ENCODE measurements at places on chromosomes 4 and X.

- H3K27ac ChIP-seq = no peak overlapping the region
- no peaks in the 10 kb centered on the region for H3K36me3 ChIP-seq
- H3K4me1 ChIP-seq = peaks cover 2% of the 10 kb centered on the region
These were observed 27.3 kb upstream of the ACSL4 start for GRCh38 chrX:109760209-109760921.

- peaks cover 6% of the 10 kb centered on the region for H3K27me3 ChIP-seq
- peak overlapping the region; percentile 99 for H3K4me3 ChIP-seq
- no peaks in the 10 kb centered on the region for H3K36me3 ChIP-seq
These were observed 569 bp downstream of the ARFIP1 start for GRCh38 chr4:152780267-152780778.

- no peaks in the 10 kb centered on the region for H3K36me3 ChIP-seq
- H3K4me1 ChIP-seq = no peaks in the 10 kb centered on the region
- no peaks in the 10 kb centered on the region for H3K27me3 ChIP-seq
These were observed 52.0 kb upstream of the WDR17 start for GRCh38 chr4:176013476-176014247.

DNA sequence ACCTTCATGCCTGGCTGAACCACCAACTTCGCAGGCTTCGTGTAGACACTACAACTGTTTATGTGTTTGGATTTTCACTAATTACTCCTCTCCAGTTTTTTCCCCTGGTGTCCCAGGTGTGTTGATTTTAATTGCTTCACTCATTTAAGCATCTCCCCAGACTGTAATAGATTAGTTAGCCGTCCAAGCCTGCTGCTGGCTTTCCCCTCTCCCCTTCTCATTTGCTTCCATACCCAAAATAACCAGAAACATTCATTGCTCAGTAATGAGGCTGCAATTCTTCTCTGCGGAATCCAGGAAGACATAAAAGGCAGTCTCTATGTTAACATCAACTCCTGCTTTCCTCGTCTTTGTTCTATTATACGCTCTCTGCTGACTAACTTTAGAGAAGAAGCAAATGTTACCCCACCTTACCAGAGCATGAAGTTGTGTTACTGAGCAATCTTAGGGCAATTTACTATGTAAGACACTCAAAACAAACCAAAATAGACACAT, 37.9 kb upstream of the SCRG1 start:
- H3K4me3 ChIP-seq = no peak overlapping the region
- no peak for DNase-seq
- H3K36me3 ChIP-seq = no peaks in the 10 kb centered on the region
- no peak overlapping the region for H3K27ac ChIP-seq
- H3K4me1 ChIP-seq = peaks cover 6% of the 10 kb centered on the region

- H3K27ac ChIP-seq = no peak overlapping the region
- H3K4me3 ChIP-seq = no peak overlapping the region
- no peaks in the 10 kb centered on the region for H3K36me3 ChIP-seq
- no peak for DNase-seq
- H3K27me3 ChIP-seq = no peaks in the 10 kb centered on the region
- no peaks in the 10 kb centered on the region for H3K4me1 ChIP-seq
These were observed 371.8 kb upstream of the NR3C2 start for GRCh38 chr4:148814030-148814429.

- H3K4me3 ChIP-seq = no peak overlapping the region
- peaks cover 7% of the 10 kb centered on the region for H3K36me3 ChIP-seq
- no peaks in the 10 kb centered on the region for H3K4me1 ChIP-seq
These were observed 20.4 kb downstream of the SPCS3 start for GRCh38 chr4:176339936-176340761.

DNA sequence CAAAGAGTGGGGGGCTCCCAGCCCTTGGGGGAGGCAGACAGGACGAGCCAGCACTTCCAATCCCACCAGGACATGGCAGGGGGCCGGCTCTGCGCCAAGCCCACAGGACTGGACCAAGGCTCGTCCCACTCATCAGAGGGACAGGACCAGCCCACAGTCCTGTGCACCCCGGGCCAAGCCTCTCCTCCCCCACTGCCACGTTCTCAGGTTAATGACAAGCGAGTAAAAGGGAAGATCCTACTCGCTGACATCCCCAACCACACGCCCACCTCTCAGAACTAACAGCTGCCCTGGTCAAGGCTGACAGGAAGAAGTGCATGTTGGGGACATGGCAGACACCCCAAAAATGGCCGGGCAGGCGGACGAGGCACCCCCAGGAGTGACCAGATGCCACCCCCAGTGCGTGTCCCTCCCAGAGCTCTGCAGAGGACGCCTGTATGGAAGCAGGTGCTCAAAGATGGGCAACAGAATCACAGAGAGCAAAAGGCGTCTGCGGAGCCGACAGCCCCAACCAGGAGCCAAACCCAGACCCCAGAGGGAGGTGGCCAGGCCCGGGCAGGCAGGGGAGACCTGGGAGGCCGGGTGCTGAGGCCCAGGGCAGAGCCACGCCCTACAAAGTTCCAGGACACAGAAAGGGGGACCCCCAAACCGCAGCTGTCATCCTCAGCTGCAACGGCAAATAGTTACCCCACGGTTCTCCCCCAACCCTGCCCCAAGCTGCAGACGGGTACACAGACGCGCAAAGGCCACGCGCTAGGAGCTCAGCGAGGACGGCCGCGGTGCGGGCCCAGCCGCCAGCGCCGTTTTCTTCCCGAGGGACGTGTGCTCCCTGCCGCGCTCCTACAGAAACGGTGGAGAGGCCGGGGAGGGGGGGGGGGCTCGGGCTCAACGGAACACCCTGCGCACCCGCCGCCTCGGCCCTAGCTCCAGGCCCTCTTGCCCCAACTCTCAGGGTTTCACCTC, 1.7 kb downstream of the CTBP1 start:
- H3K4me3 ChIP-seq = peak overlapping the region; percentile 96
- peaks cover 31% of the 10 kb centered on the region for H3K27me3 ChIP-seq
- H3K36me3 ChIP-seq = peaks cover 8% of the 10 kb centered on the region
- H3K4me1 ChIP-seq = peaks cover 44% of the 10 kb centered on the region

DNA sequence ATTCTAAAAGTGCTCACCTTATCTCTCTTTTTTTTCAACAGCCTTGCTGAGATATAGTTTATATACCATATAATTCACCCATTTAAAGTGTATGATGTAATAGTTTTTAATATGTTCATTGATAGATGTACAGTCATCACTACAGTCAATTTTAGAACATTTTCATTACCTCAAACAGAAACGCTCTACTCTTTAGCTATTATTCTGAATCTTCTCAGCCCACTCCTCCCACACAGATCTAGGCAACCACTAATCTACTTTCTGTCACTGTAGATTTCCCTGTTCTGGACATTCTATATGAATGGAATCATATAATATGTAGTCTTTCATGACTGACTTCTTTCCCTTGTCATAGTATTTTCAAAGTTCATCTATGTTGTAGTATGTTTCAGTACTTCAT, 22.6 kb downstream of the MND1 start:
- no peak for DNase-seq
- H3K27me3 ChIP-seq = no peaks in the 10 kb centered on the region
- H3K36me3 ChIP-seq = peaks cover 6% of the 10 kb centered on the region
- peaks cover 3% of the 10 kb centered on the region for H3K4me1 ChIP-seq

DNA sequence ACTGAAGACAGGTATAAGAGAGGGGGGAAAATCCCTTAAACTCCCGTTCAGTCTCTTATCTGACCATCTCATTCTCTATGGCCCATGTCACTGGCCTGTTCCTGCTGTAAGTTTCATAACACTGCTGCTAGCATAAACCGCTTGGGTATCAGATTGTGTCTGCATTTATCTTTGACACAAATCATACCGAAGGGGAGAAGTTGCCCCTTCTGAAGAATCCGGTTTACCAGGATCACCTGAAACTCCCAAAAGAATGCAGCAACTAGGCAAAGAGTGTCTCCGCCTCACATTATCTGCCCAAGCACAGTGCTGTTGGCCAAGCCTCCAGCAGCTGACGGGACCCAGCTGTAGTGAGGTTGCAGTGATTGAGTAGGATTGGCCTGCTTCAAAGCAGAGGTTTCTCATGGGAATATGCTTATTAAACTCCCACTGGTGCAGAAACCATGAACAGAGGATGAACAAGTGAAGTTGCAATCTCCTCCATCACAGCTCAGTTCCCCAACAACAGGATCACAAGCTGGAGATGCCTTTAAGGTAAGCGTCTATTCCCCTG, 71.3 kb upstream of the PUDP start:
- no peaks in the 10 kb centered on the region for H3K27me3 ChIP-seq
- peak overlapping the region; percentile 87 for H3K27ac ChIP-seq
- H3K4me1 ChIP-seq = peaks cover 34% of the 10 kb centered on the region
- peak overlapping the region; percentile 43 for H3K4me3 ChIP-seq

DNA sequence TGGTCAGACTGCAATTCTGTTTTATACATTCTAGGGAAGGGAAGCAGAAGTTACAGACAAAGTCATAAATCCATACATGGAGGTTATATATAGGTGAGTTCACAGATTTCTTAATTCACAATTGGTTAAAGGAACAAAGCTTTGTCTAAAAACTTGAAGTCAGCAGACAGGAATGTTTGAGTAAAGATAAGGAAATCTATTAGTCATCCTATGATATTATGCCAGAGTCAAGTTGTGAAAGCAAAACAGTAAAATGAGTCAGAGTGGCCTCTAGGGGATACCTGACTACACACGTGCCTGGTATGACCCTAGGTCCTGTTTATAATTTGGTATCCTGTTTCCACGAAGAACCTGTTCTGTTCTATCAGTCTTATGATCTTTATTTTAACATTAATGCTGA, 31.5 kb downstream of the ACTRT1 start:
- no peak for DNase-seq
- no peak overlapping the region for H3K27ac ChIP-seq
- peaks cover under 1% of the 10 kb centered on the region for H3K36me3 ChIP-seq
- H3K4me3 ChIP-seq = no peak overlapping the region
- H3K4me1 ChIP-seq = no peaks in the 10 kb centered on the region
- H3K27me3 ChIP-seq = no peaks in the 10 kb centered on the region

GRCh38 chr4:1771555-1772305, 21.4 kb upstream of the FGFR3 start:
- H3K36me3 ChIP-seq = no peaks in the 10 kb centered on the region
- no peak overlapping the region for H3K4me3 ChIP-seq
- peaks cover 1% of the 10 kb centered on the region for H3K27me3 ChIP-seq
- no peak overlapping the region for H3K27ac ChIP-seq

- peaks cover 16% of the 10 kb centered on the region for H3K4me1 ChIP-seq
- no peak for DNase-seq
- no peak overlapping the region for H3K4me3 ChIP-seq
- no peaks in the 10 kb centered on the region for H3K27me3 ChIP-seq
- no peak overlapping the region for H3K27ac ChIP-seq
These were observed 84.8 kb downstream of the PAK3 start for GRCh38 chrX:111180750-111181240.

- no peak for DNase-seq
- peaks cover 29% of the 10 kb centered on the region for H3K27me3 ChIP-seq
- peak overlapping the region; percentile 99 for H3K27ac ChIP-seq
- no peaks in the 10 kb centered on the region for H3K36me3 ChIP-seq
These were observed 1.2 kb upstream of the TMSB4X start for GRCh38 chrX:12973561-12974304.

DNA sequence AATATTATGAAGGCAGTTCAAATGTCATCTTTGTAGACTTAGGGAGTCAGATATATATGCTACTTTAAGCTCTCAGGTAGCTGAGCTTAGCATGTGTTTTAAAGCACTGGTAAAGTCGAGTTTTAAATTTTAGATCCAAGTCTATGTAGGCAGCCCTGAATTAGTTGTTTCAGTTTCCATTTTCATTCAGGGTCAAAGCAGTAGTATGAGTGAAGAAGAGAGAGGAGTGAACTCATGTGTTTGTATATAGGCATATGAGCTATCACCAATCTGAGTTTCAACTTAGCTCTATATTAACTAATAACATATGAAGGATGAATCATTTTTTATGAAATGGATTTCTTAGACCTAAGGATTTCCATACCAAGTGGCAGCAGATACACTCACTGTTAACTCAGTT, 1353.4 kb downstream of the FSTL5 start:
- no peak overlapping the region for H3K4me3 ChIP-seq
- no peaks in the 10 kb centered on the region for H3K27me3 ChIP-seq
- H3K27ac ChIP-seq = no peak overlapping the region
- H3K4me1 ChIP-seq = no peaks in the 10 kb centered on the region

DNA sequence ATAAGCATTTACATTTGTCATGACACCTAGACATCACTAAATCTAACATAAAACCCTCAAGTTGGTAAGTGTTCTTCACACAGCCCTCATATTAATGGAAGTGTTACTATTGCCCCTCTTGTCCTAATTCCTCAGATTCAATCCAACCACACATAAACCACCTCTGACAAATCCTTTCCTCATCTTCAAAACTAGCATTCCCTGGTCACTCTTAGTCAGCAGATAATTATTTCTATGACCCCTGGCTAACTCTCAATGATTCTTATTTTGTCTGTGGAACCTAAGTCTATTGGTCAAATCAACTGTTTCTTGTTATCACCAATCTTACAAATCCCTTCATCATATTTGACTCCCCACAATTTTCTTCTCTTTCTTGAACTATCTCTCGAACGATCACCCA, 168.6 kb downstream of the PPP3CA start:
- H3K36me3 ChIP-seq = peaks cover 14% of the 10 kb centered on the region

DNA sequence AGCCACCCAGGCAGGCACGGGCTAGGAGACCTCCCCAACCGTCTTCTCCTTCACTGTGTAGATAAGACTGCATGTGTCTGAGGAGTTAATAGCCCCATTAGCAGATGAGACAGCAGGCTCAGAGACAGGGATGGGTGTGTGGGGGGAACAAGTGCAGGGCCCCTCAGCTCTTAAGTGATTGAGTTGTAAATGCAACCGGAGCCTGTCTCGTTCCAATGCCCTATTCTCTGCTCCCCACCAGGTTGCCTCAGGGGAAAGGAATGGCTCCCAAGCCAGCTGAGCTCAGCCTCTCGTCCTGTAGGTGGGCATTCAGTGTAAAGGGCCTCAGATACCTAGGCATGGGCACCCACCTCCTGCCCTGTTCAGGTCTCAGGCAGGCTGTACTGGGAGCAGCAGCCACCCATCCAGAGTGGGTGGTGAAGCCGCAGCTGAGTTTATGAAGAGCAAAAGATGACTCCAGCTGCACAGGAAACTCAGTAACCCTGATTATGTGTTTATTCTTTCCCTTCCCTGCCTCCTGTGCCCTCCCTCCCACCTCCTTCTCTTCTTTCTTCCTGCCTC, 87.3 kb downstream of the PJA1 start:
- no peak overlapping the region for H3K4me3 ChIP-seq
- DNase-seq = no peak
- peaks cover 2% of the 10 kb centered on the region for H3K4me1 ChIP-seq

GRCh38 chr4:151679231-151679630, 81.6 kb downstream of the GATB start:
- peaks cover 33% of the 10 kb centered on the region for H3K4me1 ChIP-seq
- H3K27me3 ChIP-seq = no peaks in the 10 kb centered on the region
- DNase-seq = no peak
- H3K27ac ChIP-seq = no peak overlapping the region

DNA sequence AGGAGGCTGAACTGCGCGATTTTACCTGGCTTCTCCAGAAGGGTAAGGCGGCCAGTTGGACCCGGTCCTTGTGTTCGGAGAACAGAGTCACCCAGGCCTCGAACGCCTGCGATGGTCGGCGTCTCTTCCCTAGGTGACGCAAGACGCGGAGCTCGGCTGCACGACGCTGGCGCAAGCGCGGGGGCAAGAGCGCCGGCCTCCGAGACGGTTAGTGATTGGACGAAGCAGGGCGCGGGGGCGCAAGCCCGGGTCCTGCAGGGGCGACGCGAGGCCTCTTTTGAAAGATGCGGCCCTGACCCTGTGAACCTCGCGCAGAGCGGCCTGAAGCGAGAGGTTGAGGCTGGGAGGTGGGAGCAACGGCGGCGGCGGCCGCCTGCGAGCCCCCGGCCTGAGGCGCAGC, 428 bp downstream of the ADAD1 start:
- H3K4me1 ChIP-seq = no peaks in the 10 kb centered on the region
- no peaks in the 10 kb centered on the region for H3K27me3 ChIP-seq
- no peak overlapping the region for H3K27ac ChIP-seq
- no peaks in the 10 kb centered on the region for H3K36me3 ChIP-seq
- H3K4me3 ChIP-seq = no peak overlapping the region
